ENCODE measurements at places on chromosomes 6 and 20.

- DNase-seq, result no peak
Observed at GRCh38 chr6:118146584-118146983, 239.5 kb downstream of the SLC35F1 start.

- peak; percentile 73 for DNase-seq
Observed at GRCh38 chr6:7112741-7113313, 5.1 kb downstream of the RREB1 start.

DNA sequence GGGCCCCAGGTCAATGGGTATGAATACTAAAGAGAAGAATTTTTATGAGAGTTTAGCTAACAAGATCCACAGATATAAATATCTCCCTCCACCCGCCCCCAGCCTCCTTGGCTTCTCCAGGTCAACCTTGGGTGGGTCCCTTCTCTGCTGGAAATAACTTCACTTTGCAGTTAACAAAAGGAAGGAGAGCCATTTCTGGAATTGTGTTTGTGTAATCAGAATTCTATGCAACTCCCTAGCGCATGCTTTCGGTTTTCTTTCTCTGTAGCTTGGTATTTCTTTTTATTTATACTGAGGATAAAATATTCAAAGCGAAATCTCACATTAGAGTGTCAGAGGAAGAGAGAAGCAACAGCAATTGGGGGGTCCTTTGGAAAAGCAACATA, 27.1 kb downstream of the RIPOR2 start:
- no peak for DNase-seq

DNA sequence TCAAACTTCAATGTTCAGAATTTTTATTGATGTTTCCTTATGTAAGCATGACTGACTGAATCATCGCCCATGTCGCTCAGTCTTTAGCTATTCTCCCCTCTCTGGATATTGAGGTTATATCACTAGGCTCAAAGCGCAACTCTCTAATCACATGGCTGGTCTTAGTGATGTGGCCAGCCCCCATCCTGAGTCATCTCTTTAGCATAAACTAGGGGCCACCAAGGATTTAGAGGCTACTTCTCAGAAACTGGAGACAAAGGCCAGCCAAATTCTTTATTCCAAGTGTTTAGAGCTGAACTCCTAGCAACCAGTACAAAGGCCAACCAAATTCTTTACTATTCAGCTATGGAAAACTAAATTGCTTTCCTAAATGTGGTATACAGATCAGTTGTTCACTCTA, 61.4 kb downstream of the FAM135A start:
- no peak for DNase-seq

- DNase-seq, result no peak
Observed at GRCh38 chr20:44800391-44801046, 9.8 kb downstream of the RIMS4 start.

- no peak for DNase-seq
Observed at GRCh38 chr20:11001764-11002540, 328.2 kb upstream of the JAG1 start.

- DNase-seq, result no peak
Observed at GRCh38 chr20:49704932-49705336, 8.7 kb downstream of the B4GALT5 start.

GRCh38 chr6:81727876-81728517, 24.5 kb downstream of the TENT5A start:
- no peak for DNase-seq

GRCh38 chr6:107246972-107247615, 131.8 kb upstream of the BEND3 start:
- DNase-seq, result no peak

GRCh38 chr20:39800548-39800947, 838.4 kb downstream of the DHX35 start:
- no peak for DNase-seq

DNA sequence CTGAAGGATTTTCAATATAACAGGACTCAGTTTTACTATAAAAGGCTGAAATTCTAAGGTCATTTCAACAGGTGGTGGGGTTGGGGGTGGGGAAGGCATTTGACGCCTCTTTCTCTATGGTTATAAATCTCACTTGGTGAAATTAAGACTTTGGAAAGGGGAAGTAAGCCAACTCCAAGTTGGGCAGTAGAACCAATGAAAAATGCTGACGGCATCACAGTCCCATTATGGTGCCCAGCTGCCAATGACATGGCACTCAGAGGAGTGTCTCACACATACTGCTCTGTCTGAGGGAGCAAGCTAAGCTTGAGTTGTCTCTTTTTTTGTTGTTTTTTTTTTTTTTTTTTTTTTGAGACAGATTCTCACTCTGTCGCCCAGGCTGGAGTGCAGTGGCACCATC, 4.7 kb downstream of the SLC16A10 start:
- DNase-seq, result no peak

- no peak for DNase-seq
Observed at GRCh38 chr6:103409475-103409874, 1450.2 kb downstream of the HACE1 start.

DNA sequence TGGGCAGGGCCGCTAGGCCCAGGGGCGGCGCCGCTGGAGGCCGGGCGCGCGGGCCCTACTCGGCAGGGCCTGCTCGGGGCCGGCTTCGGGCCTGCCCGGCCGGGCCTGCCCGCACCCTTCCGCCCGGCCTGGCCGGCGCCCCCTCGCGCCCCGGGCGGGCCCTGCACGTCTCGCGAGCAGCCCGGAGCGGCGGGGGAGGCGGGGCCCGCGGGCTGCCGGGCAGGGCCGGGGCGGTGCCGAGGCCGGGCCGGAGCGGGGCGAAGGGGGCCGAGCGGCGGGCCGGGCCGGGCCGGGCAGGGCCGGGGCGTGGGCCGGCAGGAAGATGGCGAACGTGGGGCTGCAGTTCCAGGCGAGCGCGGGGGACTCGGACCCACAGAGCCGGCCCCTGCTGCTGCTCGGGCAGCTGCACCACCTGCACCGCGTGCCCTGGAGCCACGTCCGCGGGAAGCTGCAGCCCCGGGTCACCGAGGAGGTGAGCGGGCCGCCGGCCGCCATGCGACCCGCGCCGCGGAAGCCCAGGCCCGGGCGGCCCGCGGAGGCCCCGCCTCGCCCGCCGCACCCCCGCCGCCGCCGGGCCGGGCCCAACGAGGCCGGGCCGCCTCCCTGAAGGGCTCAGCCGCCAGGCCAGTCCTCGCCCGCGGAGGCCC, at the start of gene NPEPL1:
Gene NPEPL1 (plus strand): TSS at position 222 of the 647 bp plus-strand sequence. CDS start 101 bp downstream, at position 323.
- peak; percentile 96 for DNase-seq

DNA sequence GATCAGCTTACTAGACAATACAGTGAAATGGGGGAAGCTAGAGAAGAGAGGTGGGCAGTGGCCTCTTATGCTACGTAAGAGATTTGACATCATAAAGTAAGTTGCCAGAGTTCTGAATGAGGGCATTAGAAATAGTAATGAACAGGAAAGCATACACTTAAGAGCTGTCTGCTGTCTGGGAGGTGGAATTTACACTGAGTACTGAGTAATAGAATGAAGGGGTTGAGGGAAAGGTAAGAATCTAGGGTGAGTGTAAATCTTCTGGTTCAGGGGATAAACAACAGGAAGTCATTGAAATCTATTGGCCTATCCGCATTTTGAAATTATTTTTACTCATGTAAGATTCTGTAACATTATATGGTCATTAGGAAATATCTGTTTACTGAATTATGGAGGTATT, 35.8 kb downstream of the HLA-DMB start:
- DNase-seq, result no peak

- no peak for DNase-seq
Observed at GRCh38 chr6:14966096-14966905, 279.6 kb upstream of the JARID2 start.

DNA sequence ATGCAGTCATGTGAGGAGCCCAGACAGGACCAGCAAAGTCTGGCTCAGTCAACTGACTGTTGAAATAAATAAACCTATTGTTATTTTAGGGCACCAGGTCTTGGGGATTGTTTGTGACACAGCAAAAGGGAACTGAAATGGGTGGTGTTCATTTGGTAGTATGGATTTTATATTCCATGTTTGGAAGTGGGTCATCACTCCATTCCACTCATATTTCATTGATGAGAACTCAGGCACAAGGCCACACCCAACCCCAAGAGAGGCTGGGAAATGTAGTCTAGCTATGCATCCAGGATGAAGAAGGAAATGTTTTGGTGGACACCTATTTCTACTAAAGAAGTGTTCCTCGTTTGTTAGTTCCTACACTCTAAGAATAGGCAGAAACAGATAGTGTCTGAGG, 64.9 kb upstream of the BTBD3 start:
- DNase-seq, result no peak

- DNase-seq, result no peak
Observed at GRCh38 chr6:47455533-47456209, 21.9 kb upstream of the CD2AP start.

- DNase-seq, result no peak
Observed at GRCh38 chr6:114068116-114068515, 97.2 kb upstream of the HDAC2 start.

- DNase-seq, result no peak
Observed at GRCh38 chr6:75126518-75126917, 79.3 kb downstream of the COL12A1 start.

DNA sequence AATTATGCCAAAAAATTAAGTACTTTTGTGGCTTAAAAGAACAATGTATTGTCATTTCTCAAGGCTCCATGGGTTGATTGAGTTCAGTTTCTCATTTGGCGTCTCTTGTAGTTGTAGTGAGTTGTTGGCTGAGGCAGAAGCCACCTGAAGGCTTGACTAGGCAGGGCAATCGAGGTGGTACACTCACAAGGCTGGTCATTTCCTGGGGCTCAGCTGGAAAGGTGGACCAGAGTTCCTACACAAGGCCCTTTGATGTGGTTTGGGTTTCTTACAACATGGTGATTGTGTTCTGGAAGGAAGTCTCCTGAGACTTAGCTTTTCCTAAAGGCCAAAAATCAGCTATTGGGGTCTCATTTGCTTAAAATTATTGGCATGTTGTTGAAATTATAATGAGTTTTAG, 22.6 kb downstream of the MAS1 start:
- DNase-seq, result no peak

GRCh38 chr6:24721461-24722215, 2.7 kb upstream of the C6orf62 start:
- DNase-seq, result peak; percentile 91

DNA sequence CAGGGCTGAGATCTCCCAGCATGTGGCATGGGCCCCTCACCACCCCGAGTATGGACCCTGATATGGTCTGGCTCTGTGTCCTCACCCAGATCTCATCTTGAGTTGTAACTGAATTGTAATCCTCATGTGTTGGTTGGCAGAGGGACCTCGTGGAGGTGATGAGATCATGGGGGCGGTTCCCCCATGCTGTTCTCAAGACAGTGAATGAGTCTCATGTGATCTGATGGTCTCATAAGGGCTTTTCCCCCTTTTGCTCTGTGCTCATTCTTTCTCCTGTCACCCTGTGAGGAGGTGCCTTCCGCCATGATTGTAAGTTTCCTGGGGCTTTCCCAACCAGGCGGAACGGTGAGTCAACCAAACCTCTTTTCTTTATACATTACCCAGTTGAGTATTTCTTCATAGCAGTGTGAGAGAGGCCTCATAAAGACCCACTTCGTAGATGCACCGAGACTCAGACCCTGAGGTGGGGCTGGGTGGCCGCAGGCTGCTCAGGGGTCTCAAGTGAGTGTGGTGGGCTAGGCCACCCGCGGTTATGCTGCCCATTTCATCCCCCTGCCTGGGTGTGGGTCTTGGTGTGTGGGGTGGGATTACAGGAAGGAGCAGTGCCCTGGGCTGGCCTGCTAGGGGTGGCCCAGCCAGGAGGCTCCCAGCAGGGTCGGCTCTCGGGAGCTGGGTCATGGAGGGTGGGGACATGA, 26.2 kb upstream of the GATA5 start:
- DNase-seq, result peak; percentile 95

DNA sequence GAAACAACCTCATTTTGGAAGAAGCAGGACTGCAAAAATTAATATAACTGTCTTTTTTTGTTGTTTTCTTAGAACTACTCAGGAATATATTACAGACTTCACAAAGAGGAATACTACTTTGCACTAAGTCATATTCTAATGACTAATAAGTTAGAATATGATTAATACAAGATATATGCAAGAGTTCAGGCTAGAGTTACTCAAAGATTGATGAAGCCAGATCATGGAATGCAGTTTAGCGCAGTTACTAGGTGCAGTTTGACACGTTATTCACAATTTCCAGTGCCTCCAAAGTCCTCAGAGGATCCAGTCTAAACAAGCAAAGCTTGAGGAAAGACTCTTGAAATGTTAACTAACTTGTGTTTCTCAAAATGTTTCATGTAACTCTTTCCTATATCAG, 1.2 kb upstream of the MYCT1 start:
- DNase-seq, result no peak

- DNase-seq, result no peak
Observed at GRCh38 chr20:59632541-59633113, 28.3 kb downstream of the PHACTR3 start.

GRCh38 chr6:154478021-154478700, 32.3 kb downstream of the CNKSR3 start:
- DNase-seq, result peak; percentile 94

DNA sequence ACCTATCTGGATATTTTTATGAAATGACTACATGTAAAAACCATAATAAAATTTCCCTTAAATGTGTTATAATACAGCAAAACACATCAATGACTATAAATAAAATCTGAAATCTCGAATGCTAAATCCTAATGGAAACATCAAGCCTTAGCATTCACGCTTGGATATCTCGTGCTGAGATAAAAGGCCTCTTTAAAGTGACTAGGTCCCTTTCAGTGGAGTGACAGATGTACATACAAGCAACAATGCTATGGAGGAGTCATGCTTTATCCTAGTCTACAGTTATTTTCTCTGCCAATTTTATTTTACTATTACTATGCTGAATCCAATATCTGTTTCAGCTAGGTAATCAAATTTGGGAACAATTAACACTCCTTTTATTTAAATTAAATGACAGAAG, 72.4 kb downstream of the MAP3K7 start:
- no peak for DNase-seq
